ENCODE measurements at places on chromosomes 6 and 20. TPM values are rescaled to one million over a fixed set of nuclear protein-coding genes. Genes with fewer than 3 reads are reported as not detected.

HUS1B gene
- 0.18 TPM for total RNA-seq

OR2H1 gene
- total RNA-seq = not detected

ATXN1 gene
- total RNA-seq = 2.6 TPM

SLC22A2 gene
- total RNA-seq = not detected

BPIFA1 gene
- total RNA-seq = not detected

TAAR5 gene
- total RNA-seq = not detected

SRSF12 gene
- 0.80 TPM for total RNA-seq

LIN28B gene
- total RNA-seq = 1.8 TPM

TMEM74B gene
- 2.6 TPM for total RNA-seq

ULBP3 gene
- 4.0 TPM for total RNA-seq

RAB22A gene
- 11.6 TPM for total RNA-seq

PDE7B gene
- total RNA-seq = 2.2 TPM

ADA gene
- 62.7 TPM for total RNA-seq

ARMC2 gene
- 1.9 TPM for total RNA-seq

BNIP5 gene
- total RNA-seq = not detected

TPMT gene
- 6.3 TPM for total RNA-seq

BYSL gene
- 51.2 TPM for total RNA-seq

CALHM5 gene
- total RNA-seq = 0.06 TPM

XKR7 gene
- total RNA-seq = not detected

MROH8 gene
- total RNA-seq = 0.79 TPM

MED23 gene
- 5.7 TPM for total RNA-seq

RGS19 gene
- 20.7 TPM for total RNA-seq

MAS1 gene
- not detected for total RNA-seq

TFAP2C gene
- 17.1 TPM for total RNA-seq

FHL5 gene
- not detected for total RNA-seq

RPS21 gene
- 2,825 TPM for total RNA-seq

MAP3K5 gene
- total RNA-seq = 3.5 TPM

PKIB gene
- total RNA-seq = 0.66 TPM

DOK5 gene
- total RNA-seq = not detected

CDC5L gene
- 11.8 TPM for total RNA-seq

ELOVL4 gene
- total RNA-seq = 1.5 TPM

FUT9 gene
- total RNA-seq = not detected

C20orf144 gene
- total RNA-seq = 0.12 TPM

IYD gene
- total RNA-seq = not detected

CALHM6 gene
- not detected for total RNA-seq

LCA5 gene
- 0.89 TPM for total RNA-seq

C6orf15 gene
- not detected for total RNA-seq

CST5 gene
- total RNA-seq = not detected

SPDEF gene
- total RNA-seq = 2.7 TPM

SYTL3 gene
- 0.98 TPM for total RNA-seq

APCDD1L gene
- 0.06 TPM for total RNA-seq

SLC22A7 gene
- not detected for total RNA-seq

SFTA2 gene
- not detected for total RNA-seq

Measured in A549 treated with CpdA at 1 μM for 4 hours (cell line).